ENCODE measurements at places on chromosomes 4 and X. TPM values are rescaled to one million over a fixed set of nuclear protein-coding genes. Genes with fewer than 3 reads are reported as not detected.

ANXA10 gene
- 5.4 TPM for polyA plus RNA-seq

TBL1X gene
- polyA plus RNA-seq, result 6.5 TPM

ACE2 gene
- polyA plus RNA-seq, result 4.2 TPM

DRP2 gene
- 0.60 TPM for polyA plus RNA-seq

LNX1 gene
- polyA plus RNA-seq, result 4.8 TPM

JCHAIN gene
- 131 TPM for polyA plus RNA-seq

NELFA gene
- 15.3 TPM for polyA plus RNA-seq

HPGDS gene
- polyA plus RNA-seq, result 3.7 TPM

MFAP3L gene
- polyA plus RNA-seq, result 0.60 TPM

SMIM20 gene
- polyA plus RNA-seq, result 99.1 TPM

All from sigmoid colon (tissue), 7 donors.